ENCODE measurements at places on chromosomes 7 and 10.

- DNase-seq, result no peak
These were observed 71.7 kb downstream of the LYZL2 start for GRCh38 chr10:30557884-30558283.

GRCh38 chr7:130379532-130379920, 768 bp upstream of the CPA1 start:
- no peak for DNase-seq

GRCh38 chr7:98256431-98256830, 4.4 kb upstream of the TECPR1 start:
- no peak for DNase-seq

GRCh38 chr10:34486008-34486407, 329.1 kb downstream of the PARD3 start:
- DNase-seq, result no peak

DNA sequence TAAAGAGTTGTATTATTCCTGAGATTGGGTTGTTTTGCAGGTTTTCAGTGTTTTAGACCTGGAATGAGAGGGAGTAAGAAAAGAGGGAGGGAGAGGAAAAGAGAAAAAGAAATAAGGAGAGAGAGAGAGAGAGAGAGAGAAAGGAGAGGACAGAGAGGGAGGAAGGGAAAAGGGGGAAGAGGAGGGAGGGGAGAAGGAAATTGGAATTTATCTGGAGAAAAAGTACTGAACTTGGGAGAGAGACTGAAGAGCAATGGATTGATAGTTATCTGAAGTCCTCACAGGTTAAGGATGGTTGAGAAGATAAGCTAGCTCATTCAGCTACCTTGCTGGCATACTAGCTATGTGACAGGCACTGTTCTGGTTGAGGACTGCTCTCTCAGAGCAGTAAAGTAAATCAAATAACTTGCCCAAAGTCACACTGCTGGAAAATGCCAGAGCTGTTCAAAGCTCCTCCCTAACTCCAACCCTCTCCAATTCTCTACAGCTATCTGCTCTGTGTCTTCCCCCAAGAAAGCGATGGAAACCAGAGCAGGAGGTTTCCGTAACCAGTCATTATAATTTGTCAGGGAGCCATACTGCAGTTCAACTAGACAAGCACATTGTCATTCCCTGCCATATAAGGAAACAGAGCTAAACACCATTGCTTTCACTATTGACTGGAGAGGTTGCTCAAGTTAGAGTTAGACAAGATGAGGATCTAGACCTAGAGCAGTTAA, 10.7 kb downstream of the CALD1 start:
- DNase-seq, result no peak

DNA sequence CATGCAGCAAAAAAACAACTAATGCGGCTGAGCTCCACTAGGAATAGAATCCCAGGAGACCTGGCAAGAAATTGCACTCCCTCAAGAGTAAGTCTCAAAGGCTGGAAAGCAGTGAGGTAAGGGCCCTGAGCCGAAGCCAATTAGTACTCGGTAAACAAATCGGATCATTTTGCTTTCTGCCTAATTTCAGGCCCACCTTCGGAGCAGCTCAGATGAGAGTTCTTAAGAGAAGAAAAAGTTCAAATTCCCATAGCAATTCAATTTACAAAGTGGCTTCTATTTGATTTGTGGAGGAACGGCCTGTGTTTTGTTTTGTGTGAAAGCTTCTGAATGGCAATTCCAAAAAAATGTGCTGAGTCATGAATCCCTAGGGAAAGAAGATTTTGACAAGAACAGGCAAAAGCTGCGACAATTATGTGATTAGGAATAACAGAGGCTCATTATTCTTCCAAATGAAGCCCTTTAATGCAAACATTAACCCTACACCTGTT, 60.9 kb downstream of the SLC16A9 start:
- DNase-seq, result no peak

DNA sequence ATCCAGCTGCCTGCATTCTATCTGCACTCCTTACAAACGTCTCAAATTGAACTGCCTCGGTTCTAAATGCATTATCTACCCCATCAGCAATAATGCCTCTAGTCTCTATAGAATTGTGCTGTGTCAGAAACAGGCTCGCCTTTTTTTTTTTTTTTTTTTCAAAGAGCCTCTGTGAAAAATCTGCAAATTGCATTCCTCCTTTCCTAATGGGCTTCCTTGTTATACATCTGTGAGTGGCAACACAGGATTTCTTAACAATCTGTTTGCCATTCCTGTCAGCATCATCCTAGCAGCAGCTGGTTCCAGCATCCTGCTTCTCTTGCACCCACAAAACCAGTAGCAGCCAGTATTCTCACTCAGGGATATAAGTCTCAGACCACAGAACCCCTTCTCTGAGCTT, 413.5 kb upstream of the SEMA3D start:
- no peak for DNase-seq

GRCh38 chr10:84626397-84627087, 298.2 kb downstream of the CCSER2 start:
- no peak for DNase-seq

DNA sequence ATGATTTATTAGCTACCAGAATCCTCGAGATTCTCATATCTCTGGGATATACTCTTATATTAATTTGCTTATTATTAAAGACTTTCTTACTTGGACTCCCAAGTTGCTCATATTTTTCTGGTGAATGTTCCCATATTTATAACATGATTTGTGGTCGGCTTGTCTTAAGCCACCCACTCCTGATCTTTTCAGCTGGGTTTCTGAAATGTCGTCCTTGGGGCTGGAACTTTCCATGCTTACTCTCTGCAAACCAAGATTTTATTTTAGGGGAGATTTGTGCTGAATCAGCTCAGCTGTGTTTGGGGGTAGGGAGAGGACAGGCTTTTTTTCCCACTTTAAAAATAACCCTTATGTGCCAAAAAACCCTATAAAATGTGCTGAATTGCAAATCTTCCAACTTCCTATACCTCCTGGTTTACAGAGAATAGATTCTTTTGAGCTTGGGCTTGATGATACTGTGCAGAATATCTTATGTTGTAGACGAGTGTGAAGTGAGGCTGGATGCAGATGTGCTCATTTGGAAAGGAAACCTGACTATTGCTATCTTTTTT, 162.1 kb downstream of the SND1 start:
- DNase-seq, result no peak

- no peak for DNase-seq
These were observed 364.3 kb upstream of the PLXDC2 start for GRCh38 chr10:19451937-19452336.

DNA sequence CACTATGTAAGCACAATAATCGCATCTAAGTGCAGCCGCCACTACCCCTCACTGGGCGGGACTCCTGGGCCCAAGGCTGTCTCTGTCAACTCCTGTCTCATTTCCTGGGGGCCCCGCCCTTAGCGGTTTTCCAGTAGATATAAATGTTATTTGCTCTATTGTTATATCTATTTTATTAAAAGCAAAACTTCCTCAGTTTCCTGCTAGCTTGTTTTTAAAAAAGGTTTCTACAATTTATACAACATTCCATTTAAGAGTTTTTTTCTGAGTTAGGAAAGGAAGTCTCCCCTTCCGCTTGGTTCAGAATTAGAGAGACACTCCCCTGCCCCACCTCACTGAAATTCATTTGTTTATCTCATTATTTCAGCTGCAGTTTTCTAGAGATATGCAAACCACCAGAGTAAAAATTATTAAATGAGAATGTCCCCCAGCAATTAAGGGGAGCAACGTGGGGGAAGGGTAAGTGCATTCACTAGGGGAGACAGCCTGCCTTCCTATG, 82.7 kb downstream of the RAMP3 start:
- no peak for DNase-seq

- no peak for DNase-seq
These were observed 78.8 kb upstream of the MDFIC start for GRCh38 chr7:114843102-114843501.

DNA sequence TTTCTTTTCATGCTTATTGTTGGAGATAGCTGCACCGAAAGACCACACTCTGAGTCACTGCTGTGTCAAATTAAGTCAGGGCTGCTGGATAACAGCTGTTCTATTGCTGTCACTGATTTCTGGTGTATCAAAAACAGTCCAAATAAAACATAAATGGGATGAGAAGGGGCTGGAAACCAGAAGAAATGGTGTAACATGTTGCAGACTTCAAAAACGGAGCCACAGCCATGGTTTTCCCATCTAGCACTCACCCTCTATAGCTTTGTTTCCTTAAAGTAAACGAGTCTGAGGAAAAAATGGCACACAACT, 103.3 kb upstream of the DIP2C start:
- no peak for DNase-seq

DNA sequence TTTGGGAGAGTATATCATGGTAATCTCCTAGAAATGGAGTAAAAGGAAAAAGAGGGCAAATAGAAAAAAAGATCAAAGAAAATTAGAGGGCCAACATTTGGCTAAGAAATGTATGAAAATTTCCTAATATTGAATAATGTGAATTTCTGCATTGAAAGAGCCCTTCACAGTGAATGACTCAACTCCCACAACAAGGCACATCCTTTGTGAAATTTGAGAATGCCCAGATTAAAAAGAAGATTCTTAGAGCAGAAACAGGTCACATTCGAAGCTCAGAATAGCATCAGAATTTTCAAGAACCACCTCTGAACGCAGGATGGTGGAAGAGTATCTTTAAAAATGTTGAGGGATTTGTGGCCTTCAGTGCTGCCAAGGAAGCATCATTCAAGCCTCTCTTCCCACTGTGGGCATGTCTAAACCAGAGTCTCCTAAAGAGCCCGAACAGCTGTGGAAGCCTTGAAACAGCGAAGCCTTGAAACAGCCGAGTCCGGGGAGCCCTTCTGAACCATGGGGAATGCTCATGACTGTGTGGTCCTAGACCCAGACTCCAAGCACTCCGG, 43.6 kb downstream of the GUSB start:
- no peak for DNase-seq

DNA sequence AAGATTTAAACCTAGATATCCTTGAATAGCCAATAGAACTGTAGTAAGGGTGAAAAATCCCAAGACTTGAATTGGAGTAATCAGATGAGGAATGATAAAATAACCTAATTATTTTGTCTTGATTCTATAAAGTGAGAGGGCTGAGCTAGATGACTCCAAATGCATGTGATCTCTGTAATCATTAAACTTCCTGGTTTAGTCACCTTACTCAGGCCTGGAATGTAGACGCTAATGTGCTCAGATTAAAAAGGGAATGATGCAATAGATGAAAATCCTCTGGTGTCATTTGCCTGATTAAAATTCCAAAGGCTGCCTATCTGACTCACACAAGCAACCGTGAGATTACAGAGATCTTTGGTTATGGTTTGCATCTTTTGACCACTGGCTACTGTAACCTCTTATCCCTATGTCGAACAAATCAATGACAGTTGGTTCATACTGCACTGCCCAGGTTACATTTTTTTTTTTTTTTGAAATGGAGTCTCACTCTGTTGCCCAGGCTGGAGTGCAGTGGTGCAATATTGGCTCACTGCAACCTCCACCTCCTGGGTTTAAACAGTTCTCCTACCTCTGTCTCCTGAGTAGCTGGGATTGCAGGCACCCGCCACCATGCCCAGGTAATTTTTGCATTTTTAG, 2.9 kb upstream of the HKDC1 start:
- DNase-seq, result no peak

DNA sequence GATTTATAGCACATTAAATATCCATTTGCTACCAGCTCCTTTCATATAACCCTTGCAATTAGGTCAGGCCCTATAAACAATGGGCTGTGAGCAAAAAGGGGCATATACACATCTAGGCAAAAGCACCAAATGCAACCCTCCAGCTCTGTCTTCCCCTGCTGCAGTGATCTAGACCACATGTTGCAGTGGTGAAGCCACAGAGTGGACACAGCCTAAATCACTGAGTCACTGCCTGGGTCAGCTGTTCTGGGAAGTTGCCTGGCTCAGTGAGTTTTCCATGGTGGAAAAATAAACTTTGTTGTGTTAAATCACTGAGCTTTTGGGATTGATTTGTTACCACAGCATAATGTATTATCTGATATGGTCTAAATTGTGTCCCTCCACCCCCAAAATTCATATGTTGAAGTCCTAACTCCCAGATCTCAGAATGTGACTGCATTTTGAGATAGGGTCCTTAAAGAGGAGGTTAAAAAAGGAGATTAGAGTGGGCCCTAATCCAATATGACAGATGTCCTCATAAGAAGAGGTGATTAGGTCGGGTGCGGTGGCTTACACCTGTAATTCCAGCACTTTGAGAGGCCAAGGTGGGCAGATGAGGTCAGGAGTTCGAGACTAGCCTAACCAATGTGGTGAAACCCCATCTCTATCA, 70.4 kb downstream of the ZFAND4 start:
- no peak for DNase-seq

GRCh38 chr10:97861924-97862323, 12.3 kb downstream of the GOLGA7B start:
- DNase-seq, result no peak

- no peak for DNase-seq
These were observed 38.0 kb upstream of the TES start for GRCh38 chr7:116172353-116172752.

DNA sequence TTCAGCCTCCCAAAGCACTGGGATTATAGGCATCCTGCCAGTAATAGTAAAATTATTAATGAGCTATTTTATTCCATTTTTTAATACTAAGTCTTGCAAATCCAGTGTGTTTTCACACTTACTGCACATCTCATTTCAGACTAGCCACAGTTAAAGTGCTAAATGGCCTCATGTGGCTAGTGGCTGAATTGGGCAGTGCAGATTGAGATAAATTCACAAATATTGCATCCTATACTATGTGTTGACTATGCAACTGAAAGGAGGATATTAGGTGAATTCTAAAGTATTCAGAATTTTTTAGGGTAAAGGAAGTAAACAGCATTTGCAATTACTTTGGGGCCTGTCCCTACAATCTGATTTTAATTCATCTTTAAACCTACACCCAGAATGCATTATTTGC, 10.2 kb downstream of the APBB1IP start:
- no peak for DNase-seq

DNA sequence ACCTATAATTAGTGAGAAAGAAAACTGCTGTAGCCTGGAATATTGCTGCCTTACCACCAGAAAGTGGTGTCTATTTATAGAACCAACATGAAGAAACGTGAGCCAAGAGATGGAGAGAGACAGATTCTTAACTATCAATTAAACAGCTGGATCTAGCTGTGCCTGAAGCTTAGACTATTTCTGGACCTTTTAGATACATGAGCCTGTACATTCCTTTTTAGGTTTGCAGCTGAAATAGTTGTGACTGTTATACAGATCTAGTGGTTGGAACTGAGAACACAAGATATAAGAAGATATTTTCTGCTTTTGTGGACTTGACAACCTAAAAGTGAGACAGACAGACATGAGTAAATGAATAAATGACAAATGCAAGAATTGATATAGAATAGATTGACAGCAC, 73.4 kb downstream of the CDK14 start:
- no peak for DNase-seq

DNA sequence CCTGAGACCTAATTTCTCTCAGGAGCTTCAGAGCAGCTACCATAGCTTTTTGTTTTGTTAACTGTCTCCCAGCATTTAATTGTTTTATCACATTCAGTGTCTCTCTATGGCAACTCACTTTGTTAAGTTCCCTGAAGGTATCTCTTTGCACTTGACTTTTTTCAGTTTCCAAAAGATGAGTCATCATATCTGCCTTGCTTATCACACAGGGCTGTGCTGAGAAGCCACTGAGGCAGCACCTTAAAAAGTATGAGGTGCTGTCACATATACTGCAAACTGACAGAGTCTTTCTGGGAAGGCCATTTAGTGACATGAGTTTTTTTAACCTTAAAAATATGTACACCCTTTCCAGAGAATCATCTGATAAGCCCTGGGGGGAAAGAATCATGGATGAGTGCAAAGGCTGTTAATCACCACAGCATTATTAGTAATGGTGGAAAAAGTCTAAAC, 56.8 kb downstream of the PPP1R3C start:
- no peak for DNase-seq

GRCh38 chr10:77975086-77975666, 48.6 kb upstream of the DLG5 start:
- no peak for DNase-seq

GRCh38 chr10:78337646-78338391, 304.2 kb downstream of the RPS24 start:
- DNase-seq, result no peak
